ENCODE measurements at places on chromosomes 11 and 22.

DNA sequence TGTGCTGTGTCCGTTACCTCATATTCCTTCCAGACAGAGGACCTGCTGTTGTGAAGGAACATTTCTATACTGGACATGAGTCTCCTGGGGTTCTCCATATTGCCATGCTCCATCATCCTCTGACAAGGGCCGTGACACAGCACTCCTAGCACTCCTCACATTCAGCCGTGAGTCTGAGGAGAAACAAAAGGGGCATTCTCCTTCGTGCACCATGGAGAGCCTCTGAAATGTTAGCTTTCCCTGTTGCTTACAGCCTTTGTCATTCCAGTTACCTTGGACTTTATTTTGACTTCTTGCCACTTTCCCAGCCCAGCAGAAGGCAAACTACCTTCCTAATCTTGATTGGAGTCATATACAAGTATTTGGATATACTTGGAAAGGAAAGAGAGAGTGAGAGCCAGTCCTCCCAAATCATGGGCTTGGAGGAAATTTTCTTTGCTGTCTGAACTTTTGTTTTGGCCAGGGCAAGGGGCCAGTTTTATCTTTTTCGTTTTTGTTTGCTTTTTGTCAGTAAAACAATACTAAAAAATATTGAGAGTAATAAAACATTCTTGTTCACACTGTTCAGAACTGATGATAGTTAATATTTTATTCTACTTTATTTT, 29.1 kb upstream of the TECTA start:
- DNase-seq, result no peak

DNA sequence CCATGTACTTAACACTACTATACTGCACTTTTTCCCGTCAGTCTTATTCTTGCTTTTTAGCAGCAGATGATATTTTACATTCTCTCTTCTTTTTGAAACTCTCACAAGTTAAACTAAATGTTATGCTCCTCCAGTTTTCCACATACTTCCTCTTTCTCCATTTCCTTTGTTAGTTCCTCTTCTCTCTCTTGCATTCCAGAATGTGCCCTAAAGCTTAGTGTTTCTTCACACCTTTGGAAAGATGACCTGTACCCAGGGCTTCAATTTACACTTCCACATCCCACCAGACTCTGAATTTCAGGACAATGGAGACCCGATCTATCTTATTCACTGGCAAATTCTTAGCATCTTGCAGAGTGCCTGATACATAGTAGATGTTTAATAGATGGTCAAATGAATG, 51.8 kb downstream of the APIP start:
- no peak for DNase-seq

GRCh38 chr11:42271306-42271705, 811.9 kb upstream of the LRRC4C start:
- no peak for DNase-seq

DNA sequence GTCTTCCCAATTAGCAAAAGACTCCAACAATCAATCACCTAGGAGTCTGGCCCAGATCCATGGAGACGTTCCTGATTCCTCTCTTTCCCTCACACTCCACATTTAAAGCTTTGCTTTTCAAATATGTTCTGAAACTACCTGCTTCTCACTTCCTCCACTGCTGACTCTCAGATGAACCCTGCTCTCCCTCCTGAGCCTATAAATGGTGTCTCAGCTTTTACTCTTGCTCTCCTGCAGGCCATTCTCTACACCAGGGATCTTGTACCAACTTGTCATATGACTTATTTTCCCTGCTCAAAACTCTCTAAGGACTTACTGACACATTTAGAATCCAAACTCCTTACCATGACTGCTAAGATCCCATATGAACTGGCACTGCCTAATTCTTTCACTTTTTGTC, 138.4 kb upstream of the DDI1 start:
- DNase-seq, result no peak

DNA sequence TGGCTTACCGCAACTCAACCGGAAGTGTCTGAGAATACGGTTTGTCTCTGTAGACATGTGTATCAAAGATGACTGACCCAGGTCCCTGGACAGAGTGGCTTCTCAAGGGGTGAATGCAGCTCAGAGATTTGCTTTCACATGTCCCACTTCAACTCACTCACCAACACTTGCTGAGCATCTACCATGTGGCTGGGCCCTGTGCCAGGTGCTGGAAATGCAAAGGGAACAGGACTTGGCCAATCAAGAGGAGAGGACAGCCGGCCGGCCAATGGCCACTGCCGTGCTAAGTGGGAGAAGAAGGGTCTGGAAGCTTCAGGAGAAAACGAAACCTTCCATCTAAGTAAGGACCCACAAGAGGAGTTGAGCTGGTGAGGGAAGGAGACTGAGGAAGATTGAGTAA, 151.3 kb downstream of the CEP164 start:
- DNase-seq, result no peak

DNA sequence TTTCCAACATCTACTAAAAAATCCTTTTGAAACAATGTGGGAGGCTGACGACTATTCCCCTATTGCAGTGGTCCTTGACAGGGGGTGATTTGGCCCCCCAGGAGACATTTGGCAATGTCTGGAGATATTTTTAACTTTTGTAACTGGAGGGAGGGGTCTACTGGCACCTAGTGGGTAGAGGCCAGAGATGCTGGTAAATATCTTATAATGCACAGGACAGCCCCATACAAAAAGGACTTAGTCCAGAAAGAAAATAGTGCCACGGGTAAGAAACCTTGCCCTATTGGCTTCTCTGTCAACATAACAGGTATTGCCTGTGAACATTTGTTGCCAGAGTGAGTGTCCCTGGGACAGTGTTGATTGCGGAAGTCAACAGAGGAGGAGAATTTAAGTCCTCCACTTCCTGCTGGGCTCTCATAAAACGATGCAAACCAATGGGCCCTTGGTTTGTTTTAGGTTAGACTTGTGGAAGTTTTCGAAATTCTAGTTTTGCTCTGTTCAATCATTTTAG, 101.6 kb downstream of the MAML2 start:
- DNase-seq, result no peak

GRCh38 chr22:27213294-27213693, 555.9 kb downstream of the MIAT start:
- no peak for DNase-seq

- DNase-seq, result no peak
These were observed 437.3 kb upstream of the CADM1 start for GRCh38 chr11:115941481-115941993.

DNA sequence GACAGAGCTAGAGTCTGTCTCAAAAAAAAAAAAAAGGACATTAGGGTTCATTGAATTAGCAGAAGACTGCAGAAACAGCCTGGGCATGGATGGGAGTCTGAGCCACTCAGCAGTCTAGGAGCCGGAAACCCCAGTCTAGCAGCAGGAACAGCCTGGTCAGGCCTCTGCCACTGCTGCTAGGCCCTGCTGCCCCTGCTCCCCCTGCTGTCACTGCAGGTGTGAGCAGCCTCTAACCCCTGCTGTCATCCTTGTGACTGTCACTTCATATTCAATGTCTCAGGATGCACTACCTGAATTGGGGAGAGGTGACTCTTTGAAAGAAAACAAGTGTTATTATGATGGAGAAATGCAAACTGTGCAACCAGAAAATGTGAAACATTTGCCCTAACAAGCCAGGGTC, 7.0 kb upstream of the DDX17 start:
- DNase-seq, result peak; percentile 18

- no peak for DNase-seq
These were observed 85.4 kb downstream of the CSTPP1 start for GRCh38 chr11:47021965-47022364.

DNA sequence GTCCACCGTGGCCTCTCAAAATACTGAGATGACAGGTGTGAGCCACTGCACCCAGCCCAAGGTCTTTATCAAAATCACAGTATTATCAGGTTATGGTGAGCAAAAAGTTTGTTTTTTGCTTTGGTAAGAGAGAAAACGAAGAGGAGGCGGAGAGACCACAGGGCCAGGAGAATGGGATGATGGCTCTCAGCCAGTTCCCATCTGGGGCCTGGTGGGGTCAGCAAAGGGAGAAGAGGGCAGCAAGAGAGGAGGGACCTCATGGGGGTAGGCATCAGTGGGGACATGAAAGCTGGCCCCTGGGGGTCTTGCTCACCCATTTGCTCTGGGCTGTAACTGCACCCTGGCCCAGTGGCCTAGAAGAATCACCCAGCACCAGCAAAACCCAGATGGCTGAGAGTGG, 190.2 kb downstream of the SHANK2 start:
- no peak for DNase-seq

- no peak for DNase-seq
These were observed 20.1 kb upstream of the SIK2 start for GRCh38 chr11:111582163-111582562.

- no peak for DNase-seq
These were observed 42.3 kb upstream of the NFRKB start for GRCh38 chr11:129937592-129938238.

DNA sequence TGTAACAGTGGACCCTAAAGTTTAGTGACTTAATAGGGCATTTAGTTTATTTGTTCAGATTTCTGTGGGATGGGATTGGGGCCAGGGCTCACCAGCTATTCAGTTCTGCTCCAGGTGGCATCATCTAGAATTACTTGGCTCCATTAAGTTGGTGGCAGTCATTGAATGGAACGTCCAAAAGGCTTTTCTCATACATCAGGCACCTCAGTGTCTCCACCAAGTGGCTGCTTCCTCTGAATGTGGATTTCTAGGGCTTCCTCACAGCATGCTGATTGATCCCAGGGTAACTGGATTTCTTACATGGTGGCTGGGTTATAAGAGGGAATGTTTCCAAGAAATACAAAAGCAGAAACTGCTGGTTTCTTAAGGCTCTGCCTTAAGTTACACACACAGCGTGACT, 34.7 kb downstream of the USP47 start:
- DNase-seq, result no peak

DNA sequence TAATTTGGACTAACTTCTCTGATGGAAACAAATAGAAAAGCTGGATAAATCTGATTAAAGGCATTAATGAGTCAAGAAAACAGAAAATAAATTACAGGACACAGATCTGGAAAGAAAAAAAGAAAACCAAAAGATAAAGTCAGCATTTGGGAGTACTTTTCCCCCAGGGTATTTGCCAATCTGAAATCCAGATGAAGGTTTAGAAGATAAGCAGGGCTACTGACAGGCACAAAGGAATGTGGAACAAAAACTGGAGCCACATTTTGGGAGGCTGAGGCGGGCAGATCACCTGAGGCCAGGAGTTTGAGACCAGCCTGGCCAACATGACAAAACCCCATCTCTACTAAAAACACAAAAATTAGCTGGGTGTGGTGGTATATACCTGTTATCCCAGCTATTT, 57.2 kb downstream of the SBF2 start:
- DNase-seq, result no peak

GRCh38 chr11:78876676-78877075, 302.0 kb upstream of the NARS2 start:
- DNase-seq, result no peak
